Ascending aorta (tissue), 2 donors: ENCODE measurements at places on chromosomes 3 and 15. TPM values are rescaled to one million over a fixed set of nuclear protein-coding genes. Genes with fewer than 3 reads are reported as not detected.
A peak's percentile ranks its signal among the peaks of the same experiment; 100 is the strongest.

GRCh38 chr15:73699249-73700040 lies 15.3 kb downstream of the CD276 start:
- H3K27ac ChIP-seq, result no peak overlapping the region
- H3K36me3 ChIP-seq, result peaks cover 21% of the 10 kb centered on the region
- DNase-seq, result no peak
- H3K27me3 ChIP-seq, result no peaks in the 10 kb centered on the region

GRCh38 chr3:36991923-36992805 lies 767 bp downstream of the EPM2AIP1 start:
- peaks cover 16% of the 10 kb centered on the region for H3K36me3 ChIP-seq
- peak overlapping the region; percentile 70 for H3K4me3 ChIP-seq
- H3K27ac ChIP-seq, result peak overlapping the region; percentile 99
- no peaks in the 10 kb centered on the region for H3K27me3 ChIP-seq

Gene CYP8B1
- 0.43 TPM for total RNA-seq

Gene ISG20
- 5.3 TPM for total RNA-seq
